ENCODE measurements at places on chromosomes 7 and 10.

- no peak for DNase-seq
Observed at GRCh38 chr10:947051-947450, 15.5 kb upstream of the LARP4B start.

DNA sequence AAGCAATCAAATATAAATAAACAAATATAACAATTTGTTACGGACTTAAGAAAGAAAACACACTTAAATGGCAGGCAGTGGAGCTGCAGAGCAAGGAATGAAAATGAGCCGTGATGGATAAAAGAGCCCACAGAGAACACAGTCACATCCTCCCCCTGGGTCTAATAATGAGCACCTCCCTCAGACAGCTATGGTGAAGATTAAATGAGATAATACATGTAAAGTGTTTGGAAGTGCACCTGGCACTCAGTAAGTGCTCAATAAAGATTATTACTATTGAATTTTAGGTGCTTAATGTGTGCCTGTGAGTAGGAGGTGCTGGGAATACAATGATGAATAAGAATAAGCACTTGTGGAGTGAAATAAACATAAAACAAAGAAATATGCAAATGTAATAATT lies 49.1 kb upstream of the CABCOCO1 start:
- no peak for DNase-seq

DNA sequence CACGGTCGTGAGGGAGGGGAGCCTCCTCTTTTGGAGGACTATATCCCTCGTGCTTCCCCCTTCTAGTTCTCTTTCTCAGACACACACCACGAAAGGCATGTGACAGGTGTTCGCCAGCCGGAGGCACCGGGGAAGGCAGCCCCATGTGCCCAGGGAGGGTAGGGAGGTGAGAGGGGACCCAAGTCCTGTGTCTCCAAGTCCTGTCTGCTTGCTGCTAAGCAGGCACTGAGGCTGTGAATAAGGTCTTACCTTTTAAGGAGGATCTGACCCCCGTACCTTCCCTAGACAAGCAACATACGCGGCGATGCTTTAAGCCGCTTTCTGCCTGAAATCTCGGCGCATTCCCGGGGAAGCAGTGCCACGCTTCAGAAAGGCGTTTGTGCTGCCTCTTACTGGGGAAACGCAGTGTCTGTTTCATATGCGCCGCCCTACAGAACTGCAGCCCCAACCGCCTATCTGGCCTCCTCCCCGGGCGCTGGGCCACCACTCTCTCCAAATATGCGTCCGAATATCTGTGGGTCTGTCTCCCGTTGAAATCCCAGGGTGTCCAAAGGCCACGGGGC lies 770 bp downstream of the PLXNA4 start:
- no peak for DNase-seq

- no peak for DNase-seq
Observed at GRCh38 chr10:133397938-133398337, 4.0 kb downstream of the MTG1 start.

DNA sequence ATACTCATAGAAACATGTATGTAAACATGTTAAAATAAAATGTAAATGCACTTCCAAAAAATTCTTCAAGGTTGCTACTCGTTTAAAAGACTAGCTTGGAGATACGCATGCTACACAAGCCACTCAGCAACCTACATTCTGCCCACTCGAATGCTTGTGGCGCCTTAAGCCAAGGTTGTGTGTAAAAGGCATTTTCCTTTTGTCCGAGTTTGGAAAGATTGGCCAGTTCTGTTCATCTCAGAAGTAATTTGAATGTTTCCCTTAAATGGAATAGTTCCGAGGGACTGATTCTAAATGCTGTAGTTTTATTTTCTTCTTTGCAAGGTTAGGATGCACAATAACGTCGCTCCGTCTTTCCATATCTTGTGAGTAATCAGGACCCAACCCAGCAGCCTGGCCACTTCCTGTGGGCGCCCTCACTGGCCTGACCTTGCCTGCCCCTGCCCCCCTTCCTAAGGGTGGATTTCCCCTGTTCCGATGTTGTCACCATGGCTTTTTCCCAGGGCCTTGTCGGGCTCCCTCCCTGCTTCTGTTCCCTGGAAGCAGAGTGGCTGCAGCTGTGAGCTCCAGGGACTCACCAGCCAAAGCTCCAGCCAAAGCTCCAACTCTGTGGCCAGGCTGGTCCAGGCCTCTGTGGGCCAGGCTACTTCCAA lies 70.6 kb downstream of the PTPRE start:
- no peak for DNase-seq

DNA sequence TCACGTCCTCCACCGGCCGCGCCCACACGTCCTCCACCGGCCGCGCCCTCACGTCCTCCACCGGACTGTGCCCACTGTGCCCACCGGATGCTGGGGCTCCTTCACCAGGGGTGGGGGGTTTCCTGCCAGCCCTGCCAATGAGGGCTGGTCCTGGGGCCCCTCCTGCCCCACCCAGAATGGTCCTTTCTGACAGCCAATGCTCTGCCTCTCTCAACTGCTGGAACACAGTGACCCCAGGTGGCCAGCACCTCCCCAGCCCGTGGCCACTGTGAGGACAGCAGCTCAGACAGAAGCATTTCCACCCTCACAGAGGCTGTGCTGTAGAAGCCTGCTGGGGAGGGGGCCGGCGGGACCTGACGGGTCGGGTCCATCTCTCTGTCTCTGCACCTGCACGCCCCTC lies 90.1 kb upstream of the DNAAF5 start:
- DNase-seq = no peak

GRCh38 chr10:71448146-71448545 lies 51.4 kb downstream of the CDH23 start:
- no peak for DNase-seq

Data from neuronal stem cell (in vitro differentiated cells).